ENCODE measurements at places on chromosomes 6 and 20.

DNA sequence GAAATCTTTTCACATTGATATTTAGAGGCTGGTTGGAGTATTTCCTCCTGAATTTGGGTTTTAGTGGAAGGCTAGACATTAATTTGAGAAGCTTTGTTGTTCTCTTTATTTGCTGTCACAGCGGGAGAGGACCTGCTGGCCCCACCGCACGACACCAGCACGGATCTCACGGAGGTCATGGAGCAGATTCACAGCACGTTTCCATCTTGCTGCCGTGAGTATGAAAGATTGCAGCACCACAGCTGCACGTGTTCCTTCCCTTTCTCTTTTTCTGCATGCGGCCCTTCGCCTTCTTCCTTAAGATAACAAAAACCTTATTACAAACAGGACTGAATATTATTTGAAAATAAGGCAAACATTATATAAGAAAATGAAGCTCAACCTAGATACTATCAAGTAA, 555.5 kb downstream of the UTRN start:
- DNase-seq, result no peak

GRCh38 chr6:20816126-20816525, 281.9 kb downstream of the CDKAL1 start:
- no peak for DNase-seq

DNA sequence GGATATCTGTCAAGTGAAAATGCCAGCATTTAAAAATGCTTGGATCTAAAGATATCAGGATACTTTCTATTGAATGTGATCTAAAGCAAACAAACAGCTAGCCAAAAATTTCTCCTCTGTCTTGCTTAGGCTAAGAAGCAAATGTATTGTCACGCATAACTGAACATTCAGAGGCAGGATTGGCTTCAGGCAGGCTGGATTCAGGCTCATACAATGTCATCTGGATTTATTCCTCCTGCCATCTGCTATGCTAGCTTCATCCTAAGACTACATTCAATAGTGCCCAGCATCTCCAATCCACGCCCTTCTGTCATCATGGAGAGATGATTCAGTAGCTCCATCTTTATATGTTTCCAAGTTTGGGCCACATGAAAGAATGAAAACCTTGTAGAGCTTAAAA, 27.1 kb downstream of the PFDN4 start:
- DNase-seq, result no peak

DNA sequence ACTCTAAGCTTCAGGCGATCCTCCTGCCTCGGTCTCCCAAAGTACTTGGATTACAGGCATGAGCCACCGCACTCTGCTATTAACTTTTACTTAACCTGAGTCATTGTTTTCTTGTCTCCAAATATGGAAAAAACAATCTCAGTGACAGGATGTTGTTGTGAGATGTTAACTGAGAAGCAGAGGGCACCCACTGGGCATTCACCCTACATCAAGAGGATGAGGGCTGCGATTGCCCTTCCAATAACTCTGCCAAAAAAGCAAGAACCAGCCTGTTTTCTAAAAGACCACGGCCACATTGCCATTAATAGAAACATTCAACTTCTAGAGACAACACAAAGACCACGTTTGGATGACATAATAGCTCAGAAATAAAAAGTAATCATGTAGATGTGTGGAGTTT, 107.6 kb upstream of the SGK1 start:
- DNase-seq, result no peak

DNA sequence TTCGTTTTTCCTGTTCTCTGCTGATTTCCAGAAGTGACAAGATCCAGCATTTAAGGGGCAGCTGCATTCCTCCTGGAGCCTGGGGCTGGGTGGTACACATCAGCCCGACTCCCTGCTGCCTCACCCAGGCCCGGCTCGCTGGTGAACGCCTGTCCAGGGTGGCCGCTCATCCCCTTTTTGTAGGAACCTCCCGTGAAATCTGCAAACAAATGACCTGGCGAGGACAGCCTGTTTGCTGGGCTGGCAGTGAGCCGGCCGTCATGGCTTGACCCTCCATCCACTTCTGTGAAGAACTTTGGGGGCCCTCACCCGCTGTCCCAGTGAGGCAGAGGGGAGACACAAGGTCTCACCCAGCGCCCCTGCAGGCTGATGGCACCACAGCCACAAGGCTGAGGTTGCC, 39.0 kb downstream of the PYGB start:
- no peak for DNase-seq

DNA sequence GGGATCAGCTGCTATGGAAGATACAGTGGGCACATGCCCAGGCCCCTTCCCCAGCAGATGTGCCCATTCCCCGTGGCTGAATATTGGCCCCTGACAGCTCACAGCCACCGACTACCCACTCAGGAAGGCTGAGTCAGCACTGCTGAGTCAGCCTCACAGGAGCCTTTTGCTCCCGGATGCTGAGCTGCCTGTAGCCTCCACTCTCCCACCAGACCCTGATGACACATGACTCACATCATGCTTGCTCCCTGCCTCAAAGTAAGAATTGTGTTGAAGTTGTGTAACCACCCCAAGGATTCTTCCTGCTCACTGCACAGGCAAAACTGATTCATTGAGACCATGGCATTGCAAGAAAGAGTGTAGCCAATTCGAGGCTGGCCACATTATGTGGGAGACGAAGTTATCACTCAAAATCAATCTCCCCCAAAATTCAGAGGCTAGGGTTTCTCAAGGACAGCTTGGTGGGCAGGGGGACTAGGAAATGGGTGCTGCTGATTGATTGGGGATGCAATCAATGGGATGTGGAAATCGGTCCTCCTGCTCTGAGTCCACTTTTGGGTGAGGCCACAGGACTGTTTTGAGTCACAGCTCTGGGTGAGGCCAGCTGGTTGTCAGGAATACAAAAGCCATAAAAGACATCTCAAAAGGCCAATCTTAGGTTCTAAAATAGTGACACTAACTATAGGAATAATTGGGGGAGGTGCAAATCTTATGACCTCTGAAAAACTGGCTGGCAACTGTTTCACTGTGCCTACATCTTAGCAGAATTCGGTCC, 556.6 kb upstream of the CDH4 start:
- DNase-seq, result peak; percentile 36

GRCh38 chr6:26322645-26323482, 42.1 kb upstream of the BTN3A2 start:
- DNase-seq, result peak; percentile 87

- peak; percentile 20 for DNase-seq
Measured at GRCh38 chr6:13454286-13455221, 32.8 kb downstream of the GFOD1 start.

GRCh38 chr20:46784436-46785127, 75.1 kb downstream of the SLC2A10 start:
- peak; percentile 23 for DNase-seq

DNA sequence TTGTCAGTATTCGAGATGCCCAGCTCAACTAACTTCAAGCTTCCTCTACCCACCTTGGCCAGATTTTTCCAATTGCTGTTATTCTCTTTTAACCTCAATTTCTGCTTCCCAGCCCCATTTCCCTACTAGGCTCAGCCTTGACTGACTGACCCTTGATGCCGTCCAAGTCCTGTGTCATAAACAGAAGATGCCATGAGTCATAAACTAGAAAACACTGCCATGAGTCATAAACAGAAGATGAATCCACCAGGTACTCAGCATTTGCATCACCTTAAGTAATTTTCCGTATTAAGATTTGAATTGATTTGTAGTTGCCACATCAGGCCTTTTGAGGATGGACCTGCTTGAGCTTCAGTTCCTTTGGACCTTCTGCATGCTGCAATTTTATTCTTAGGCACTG, 123.8 kb downstream of the FAM83B start:
- no peak for DNase-seq

GRCh38 chr6:85574932-85575598, 18.6 kb downstream of the SNX14 start:
- DNase-seq, result peak; percentile 46

DNA sequence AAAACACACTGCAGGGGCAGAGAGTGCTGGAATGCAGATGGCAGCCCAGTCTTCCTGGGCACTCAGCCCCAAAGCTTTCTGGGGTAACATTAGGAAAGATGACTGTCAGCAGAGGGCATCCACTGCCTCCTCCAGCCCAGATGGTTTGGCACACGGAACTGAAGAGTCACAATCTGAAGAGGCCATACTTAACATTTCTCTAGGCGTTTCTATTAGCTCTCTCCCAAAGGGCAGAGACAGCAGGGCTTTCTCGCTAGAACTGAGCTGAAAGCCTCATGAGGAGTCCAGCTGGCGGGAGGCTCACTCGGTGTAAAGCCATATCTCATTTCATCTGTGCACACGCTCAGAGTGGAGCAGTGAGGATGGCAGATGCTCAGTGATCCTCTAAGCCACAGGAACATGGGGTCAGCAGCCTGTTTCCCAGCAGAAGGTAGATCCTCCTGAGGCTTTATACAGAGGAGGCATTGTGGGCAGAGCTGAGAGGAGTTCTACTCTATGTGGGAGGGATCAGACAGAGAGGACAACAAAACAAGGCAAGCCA, 28.1 kb downstream of the ALDH8A1 start:
- DNase-seq, result no peak

DNA sequence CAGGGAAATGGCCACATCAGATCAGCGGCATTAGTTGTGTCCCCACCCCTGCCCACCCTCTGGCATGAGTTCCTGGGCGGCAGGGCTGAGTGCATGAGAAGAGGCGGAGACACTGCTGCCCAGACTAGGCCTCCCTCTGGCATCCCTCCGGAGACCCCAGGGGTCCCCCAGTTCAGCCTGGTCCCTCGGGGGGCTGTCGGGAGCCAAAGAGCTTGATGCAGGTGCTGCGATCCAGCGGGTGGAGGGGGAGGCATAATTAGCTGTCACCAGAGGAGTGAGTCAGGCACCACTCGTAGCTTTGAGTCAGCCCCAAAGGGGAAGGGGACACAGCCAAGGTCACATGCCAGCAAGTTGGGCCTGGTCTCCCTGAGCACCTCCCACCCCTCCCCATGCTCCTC, 34.5 kb downstream of the DLGAP4 start:
- no peak for DNase-seq

DNA sequence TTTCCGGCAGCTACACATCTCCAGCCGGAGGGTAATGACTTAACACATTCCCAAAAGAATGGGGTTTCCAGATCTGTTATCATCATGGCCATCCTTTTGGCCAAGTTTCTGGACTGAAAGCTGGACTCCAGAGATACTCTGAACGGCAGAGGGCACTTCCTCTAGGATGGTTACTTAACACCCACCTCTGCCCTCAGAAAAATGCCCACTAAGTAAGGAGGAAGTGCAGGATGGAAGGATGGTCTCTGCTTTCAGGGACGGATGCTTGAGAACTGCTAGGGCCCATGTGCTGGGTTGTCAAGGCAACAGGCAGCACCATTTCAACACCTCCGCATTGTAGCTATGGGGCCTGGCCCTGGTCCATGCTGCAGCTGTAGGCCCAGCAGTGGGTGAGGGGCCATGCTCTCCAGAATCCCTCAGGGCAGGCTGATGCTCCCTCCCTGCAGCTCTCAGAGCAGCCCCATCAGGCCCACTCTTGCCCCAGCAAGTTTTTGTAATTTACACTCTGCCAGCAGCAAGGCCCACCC, 16.5 kb upstream of the TGM3 start:
- DNase-seq, result no peak

DNA sequence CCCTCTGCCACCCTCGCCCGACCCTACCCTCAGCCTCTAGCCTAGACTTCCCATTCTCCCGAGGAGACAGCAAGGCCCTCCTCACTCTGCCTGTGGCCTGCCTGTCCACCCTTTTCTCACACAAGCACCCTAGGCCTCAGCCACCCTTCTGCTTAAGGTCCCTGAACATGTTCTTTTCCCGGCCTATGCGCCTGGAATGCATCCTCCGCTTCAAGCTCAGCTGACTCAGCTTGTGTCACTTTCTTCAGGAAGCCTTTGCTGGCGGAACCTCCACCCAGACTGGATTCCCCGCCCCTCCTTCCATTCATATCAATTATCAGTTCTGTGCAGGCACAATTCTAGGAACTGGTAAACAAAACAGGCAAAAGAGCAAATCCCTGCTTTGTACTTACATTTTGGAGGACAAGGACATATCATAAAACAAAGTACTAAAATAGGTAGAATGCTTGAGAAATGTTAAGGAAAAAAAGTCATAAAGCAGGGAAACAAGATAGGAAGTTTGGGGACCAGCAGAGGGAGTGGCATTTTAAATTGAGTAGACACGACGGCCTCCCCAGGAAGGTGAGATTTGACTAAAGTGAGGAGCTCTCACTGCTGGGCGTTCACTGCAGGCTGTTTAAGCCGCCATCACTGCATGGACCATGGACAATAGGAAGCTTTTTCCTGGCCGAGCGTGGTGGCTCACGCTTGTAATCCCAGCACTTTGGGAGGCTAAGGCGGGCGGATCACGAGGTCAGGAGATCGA, 17.9 kb upstream of the SNHG17 start:
- no peak for DNase-seq

GRCh38 chr6:65450451-65450850, 256.6 kb downstream of the EYS start:
- no peak for DNase-seq

- DNase-seq, result no peak
Measured at GRCh38 chr6:51996296-51996947, 91.0 kb downstream of the PKHD1 start.

DNA sequence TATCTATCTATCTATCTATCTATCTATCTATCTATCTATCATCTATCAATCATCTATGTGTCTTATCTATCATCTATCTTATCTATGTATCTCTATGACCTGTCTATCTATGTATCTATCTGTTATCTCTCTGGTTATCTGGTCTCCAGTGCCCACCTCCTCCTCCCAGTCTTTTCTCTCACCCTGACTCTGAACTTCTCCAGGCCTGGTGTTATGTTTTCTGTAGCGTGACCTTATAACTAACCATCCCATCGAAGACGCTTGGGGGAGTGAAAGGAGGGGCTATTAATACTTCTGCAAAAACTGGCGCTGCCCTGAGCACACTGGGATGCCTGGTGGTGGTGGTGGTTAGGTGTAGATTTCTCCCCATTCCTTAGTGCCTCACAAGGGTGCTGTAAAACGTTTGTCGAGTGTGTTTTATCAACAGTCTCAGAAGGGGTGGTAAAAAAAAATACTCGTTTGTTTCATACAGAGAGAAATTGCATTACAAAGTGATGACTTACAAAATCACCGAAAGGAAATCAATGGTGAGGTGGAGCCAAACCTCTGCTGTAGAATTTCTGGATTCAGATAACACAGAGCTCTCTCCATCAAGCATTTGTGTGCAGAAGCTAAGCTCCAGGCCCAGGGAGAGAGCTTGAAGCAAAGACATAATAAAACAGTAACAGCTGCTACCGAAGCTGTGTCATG, 156.2 kb downstream of the BCAS1 start:
- DNase-seq, result no peak
